Inflammatory macrophage (primary cell): ENCODE measurements at places on chromosomes 12 and 14.

DNA sequence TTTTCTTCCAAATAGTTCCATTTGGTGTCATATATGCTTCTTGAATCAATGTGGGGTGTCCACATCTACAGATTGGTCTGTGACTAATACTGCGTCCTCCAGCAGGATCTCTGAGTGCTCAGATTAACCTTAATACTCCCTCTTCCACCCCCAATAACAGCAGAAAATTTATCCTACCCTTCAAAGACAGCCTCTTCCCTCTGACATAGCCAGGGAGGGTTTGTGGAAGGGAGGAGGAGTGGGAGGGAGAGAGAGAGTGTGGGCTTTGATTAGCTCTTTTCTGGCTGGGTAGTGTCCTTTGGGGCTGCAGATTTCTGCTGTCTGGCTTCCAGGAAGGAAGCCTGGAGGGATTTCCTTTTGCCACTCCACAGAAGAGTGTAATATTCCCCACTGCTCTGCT, 220.7 kb downstream of the TTC6 start:
- no peak for DNase-seq

GRCh38 chr12:100767371-100767770, 27.2 kb upstream of the ANO4 start:
- no peak for DNase-seq

- peak; percentile 84 for DNase-seq
These were observed 39.2 kb downstream of the EFCAB11 start for GRCh38 chr14:89915114-89915878.

- no peak for DNase-seq
These were observed 294.3 kb downstream of the ALG10B start for GRCh38 chr12:38610808-38611350.

DNA sequence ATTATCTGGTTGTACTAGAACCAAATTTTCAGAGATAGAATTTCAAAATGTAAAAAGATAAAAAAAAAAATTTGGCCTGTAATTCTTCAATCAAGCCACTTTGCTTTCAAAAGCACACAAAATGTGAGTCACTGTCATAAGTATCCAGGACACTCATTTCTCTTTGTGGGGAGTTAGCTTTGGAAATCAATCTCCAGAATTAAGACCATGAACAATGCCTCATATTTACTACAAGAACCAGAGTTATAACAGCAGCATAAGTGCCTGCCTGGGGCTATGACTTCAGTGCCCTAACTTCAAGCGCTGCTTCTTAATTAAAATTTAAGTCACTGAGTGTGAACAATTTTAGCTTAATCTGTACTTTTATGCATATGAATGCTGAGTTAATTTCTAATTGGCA, 162.1 kb downstream of the C12orf42 start:
- no peak for DNase-seq

DNA sequence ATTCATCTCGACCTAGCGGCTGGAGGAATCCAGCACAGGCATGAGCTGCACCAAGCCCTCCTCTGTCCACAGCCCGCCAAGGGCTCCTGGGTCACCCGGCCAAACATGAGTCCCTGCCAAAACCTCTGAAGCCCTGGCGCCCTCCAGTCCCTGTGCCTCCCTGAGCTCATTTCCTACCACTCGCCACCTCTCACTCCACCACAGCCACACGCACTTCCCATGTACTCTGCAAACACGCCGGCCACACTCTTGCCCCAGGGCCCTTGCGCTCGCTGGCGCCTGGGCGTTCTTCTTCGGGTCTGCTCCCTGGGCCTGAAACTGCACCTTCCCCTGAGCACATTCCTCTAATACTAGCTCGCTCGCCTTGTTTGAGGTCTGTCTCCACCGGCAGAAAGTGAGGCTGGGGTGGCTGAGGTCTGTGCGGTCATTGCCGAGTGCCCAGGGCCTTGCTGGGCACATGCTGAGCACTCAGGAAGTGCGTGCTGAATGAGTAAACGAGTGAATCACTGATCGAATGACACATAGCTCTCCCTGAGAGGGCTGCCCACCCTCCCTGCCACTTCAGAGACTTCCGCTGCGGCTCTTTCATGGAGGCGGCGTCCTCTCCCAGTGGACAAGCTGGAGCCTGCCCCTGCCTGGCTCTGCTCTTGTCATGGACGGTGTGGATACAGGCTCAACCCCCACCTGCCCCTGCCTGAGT, 33.7 kb upstream of the DLK1 start:
- DNase-seq = no peak

GRCh38 chr12:58106195-58106594, 164.8 kb downstream of the ATP23 start:
- no peak for DNase-seq

- DNase-seq = no peak
These were observed 13.7 kb upstream of the ZNF740 start for GRCh38 chr12:53166837-53167236.

DNA sequence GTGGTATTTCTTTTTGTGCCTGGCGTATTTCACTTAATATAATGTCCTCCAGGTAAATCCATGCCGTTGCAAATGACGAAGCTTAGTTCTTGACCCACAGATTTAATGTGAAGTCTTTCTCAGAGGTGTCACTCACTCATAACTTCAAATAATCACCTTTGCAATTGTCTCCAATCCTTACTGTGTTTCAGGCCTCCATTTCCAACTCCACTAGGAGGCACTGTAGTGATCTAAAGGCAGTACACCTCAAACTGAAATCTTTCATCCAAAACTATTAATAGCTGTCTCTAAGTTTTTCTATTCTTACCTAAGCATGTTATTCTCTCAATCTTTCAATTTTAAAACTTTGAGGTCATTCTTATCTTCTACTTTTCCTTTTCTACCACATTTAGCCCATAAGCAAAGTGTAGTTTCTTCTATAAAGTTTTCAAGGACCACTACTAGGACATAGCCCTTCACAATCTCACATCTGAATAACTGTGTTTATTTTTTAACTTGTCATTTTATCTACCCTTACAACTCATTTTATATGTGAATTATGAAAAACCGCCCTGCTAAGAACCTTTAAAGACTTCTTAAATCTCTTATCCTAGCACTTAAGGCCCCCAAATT, 25.5 kb upstream of the FBXO34 start:
- no peak for DNase-seq

GRCh38 chr14:70350078-70350477, 9.4 kb downstream of the COX16 start:
- DNase-seq = no peak

- DNase-seq = peak; percentile 6
These were observed 75.2 kb upstream of the RPH3A start for GRCh38 chr12:112716099-112717093.

DNA sequence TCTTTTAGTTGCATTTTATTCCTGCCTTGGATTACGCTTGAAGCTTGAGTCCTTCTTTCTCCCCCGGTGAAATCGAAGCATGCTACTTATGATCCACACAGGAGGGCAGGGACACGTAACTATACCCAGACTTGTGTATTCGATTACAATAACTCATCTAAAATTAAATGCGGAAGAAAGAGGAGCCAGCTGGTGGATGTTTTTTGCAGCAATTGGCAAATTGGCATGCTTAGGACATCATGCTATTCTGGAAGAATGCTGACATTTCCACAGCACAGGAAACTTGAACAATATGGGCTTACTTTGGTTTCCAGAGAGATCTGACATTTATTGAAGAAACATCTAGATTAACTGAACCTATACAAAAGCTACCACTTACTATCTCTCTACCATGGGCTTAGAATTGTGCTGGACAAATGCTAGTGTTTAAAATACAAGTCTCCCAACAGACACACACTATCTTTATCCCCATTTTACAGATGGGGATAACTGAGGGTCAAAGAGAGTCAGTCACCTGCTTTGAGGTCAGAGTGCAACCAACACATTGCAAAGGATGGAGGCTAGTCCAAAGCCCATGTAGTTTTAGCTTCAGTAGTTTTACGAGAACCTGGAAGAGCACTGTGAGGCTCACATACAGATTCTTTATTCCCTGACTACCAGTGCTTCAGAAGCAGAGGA, 36.3 kb downstream of the LGMN start:
- DNase-seq = no peak

DNA sequence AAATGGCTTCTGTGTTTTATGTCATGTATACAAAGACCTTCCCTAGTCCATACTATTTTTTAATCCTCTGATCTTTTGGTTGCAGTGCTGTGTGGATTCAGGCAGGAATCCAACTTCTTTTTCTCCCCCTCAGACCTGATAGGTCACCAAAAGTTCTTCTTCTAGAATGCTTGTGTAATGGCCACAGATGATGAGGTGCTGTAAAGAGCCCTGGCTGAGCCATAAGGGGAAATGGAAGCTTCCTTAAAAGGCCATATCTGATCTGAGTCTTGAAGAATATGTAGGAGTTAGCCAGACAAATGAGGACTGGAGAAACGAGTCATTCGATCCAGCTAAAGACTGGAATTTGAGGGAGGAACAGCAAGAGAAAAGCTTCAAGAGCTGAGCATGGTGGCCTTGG, 353.9 kb downstream of the PCNX1 start:
- peak; percentile 81 for DNase-seq

- no peak for DNase-seq
These were observed 193.0 kb downstream of the SYT1 start for GRCh38 chr12:79057540-79057939.

- peak; percentile 15 for DNase-seq
These were observed 34.8 kb downstream of the NFKBIA start for GRCh38 chr14:35369701-35370191.

- DNase-seq = no peak
These were observed 154.9 kb downstream of the PELI2 start for GRCh38 chr14:56273155-56273554.

GRCh38 chr12:53179687-53180219, 769 bp upstream of the ZNF740 start:
- DNase-seq = no peak

DNA sequence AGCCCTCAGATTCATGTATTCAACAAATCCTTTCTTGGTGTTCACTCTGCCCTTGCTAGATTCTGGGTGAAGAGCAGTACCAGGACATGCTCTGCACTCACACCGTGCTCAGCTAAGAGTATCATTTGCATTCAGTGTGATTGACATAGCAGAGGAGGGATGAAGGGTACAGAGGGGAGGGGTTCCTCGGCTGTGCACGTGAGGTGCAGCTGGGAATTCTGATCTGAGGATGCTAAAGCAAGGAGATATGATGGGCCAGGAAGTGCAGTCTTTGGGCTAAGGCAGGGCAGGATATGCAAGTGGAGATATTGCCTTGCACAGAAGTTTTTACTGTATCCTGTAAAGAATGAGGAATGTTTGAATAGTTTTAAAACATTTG, 108.6 kb downstream of the FGD4 start:
- DNase-seq = no peak

GRCh38 chr12:9587987-9588600, 19.6 kb downstream of the KLRB1 start:
- no peak for DNase-seq

GRCh38 chr12:64674367-64674922, 64.2 kb downstream of the RASSF3 start:
- DNase-seq = no peak

DNA sequence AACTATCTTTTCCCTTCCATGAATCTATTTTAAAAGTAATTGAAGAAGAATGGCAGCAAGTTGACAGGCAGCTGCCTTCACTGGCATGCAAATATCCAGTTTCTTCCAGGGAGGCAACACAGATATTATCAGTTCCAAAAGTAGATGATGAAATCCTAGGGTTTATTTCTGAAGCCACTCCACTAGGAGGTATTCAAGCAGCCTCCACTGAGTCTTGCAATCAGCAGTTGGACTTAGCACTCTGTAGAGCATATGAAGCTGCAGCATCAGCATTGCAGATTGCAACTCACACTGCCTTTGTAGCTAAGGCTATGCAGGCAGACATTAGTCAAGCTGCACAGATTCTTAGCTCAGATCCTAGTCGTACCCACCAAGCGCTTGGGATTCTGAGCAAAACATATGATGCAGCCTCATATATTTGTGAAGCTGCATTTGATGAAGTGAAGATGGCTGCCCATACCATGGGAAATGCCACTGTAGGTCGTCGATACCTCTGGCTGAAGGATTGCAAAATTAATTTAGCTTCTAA, 18.4 kb downstream of the TMPO start:
- DNase-seq = no peak

DNA sequence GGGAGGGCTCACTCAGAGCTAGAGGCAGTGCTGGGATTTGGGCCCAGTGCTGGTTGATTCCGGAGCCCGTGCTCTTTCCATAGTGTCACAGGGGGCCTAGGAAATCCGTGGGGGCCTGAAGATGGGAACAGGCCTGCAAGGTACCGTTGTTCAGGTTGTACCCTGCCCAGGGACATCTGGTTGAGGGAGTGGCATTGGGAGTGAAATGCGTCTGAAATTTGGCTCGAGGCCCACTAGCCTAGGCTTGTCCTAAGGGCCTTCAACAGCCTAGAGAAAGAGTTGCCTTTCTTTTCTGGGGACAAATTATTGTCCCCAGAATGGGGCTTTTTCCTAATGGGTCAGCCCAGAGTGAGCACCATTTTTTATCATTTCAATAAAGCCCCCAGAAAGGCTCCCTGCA, 26.4 kb upstream of the FAM222A start:
- DNase-seq = no peak

DNA sequence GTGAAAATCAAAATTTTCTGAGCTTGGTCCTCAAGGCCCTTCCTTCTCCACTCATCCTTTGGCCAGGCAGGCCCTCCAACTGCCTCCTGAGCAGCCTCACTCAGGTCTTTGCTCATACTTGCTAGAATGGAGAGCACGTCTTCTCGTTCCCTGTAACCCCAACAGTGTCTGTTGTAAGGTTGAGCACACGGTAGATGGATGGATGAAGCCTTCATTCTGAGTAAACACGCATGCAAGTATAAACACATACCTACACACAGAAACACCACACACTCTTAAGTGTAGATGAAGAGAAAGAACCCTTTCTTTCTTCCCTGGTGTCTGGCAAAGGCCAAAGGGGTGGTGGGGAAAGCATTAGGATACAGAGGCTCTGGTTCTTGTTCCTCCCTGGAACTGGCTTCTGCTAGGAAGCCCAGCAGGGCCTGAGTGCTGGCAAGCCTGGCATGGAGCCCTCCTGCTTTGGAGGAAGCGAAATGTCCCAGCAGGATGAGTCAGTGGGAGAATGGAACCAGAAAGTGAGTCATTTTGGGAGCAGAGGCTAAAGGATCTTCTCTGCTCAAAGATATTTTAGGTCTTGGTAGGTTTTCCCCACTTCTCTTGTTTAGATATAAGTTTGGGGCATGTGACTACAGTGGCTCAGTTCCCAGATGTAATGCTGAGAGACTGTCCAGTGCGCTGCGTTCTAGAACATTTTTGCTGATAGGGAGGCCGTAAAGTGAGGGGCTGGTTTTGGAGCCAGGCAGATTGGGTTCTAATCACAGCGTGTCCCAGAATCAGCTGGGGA, 127.4 kb downstream of the CACNA1C start:
- DNase-seq = peak; percentile 7

DNA sequence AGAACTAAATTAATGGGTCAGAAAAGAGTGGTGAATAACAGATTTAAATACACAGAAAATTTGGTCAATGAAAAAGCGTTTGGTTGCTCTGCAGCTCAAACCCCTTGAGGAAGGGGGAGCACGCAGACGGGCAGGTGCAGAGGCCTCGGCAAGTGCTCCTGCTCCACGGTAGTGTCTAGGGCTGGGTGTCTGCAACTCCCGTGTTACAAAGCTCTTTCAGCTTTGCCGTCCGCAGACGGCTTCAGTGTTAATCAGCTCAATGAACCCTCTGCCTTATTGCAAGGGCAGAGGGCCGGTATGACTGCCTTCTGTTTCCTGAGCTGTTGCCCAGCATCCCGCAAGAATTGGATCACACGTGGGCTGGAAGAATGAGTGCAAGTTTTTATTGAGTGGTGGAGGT, 125.7 kb upstream of the TRHDE start:
- DNase-seq = no peak

GRCh38 chr12:121176826-121177529, 33.0 kb upstream of the P2RX4 start:
- DNase-seq = peak; percentile 48
